ENCODE measurements at places on chromosomes 2 and 18.

- no peak for DNase-seq
These were observed 5.7 kb downstream of the SMC6 start for GRCh38 chr2:17747684-17748452.

GRCh38 chr2:25851740-25852503 is 26.4 kb downstream of the ASXL2 start:
- peak; percentile 89 for DNase-seq

- no peak for DNase-seq
These were observed 243.7 kb upstream of the TMEM200C start for GRCh38 chr18:6139007-6139406.

GRCh38 chr2:3125001-3125760 is 252.4 kb downstream of the EIPR1 start:
- no peak for DNase-seq

DNA sequence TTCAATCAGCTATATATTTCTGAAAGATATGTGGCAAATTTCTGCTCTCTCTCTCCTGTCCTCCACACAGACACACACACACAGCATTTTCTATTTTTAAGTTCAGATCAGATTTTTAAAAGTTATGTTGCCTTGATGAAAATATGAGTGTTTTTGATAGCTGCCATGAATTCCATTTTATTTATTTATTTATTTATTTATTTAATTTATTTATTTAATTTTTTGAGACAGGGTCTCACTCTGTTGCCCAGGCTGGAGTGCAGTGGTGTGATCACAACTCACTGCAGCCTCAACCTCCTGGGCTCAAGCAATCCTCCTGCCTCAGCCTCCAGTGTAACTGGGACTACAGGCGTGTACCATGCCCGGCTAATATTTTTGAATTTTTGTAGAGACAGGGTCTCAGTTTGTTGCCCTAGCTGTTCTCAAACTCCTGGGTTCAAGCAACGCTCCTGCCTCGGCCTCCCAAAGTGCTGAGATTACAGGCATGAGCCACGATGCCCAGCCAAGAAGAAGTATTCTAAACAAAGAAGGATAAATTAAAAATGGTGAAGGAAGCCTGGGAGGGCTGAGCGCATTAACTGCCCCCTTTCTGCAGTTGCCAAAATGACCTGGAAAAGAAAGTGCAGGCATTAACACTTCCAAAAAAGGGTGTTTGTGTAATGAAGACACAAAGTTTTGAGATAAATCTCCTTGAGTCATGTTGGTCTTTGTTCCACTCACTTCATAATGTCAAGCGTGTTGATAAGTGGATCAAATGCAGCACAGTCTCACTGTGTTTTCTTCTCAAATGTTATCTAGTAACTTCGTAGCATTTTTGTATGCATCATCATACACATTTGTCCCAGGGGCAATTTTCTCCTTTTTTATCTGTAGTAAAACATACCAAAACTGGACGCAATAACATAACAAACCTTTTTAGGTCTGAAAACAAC is 11.1 kb upstream of the IMPA2 start:
- no peak for DNase-seq

Measured in hematopoietic multipotent progenitor cell treated with erythropoietin and hydrocortisone succinate and interleukin-3 and kit ligand, for 8 days (in vitro differentiated cells).